ENCODE measurements at places on chromosomes 2 and 18. TPM values are rescaled to one million over a fixed set of nuclear protein-coding genes. Genes with fewer than 3 reads are reported as not detected.

Gene DHRS9
- 3.3 TPM for total RNA-seq

Gene C2orf78
- not detected for total RNA-seq

Gene MLPH
- total RNA-seq = not detected

DNA sequence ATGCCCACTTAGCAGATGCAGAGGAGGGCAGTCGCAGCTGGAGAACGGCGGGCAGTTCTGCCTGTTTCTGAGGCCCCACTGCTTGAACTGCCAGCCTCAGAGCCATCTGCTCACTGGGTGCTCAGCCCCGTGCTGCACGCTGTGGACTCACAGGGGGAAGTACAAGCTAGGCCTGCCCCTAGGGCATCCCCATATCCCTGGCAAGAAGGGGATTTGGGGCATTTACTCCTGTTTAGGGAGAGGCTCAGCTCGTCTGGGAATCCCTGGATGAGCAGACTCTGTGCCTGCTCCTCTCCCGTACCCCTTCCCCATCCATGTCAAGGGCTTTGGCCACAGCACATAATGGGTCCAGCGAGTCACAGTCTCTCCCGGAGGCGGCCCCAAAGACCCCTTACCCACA is 169.8 kb upstream of the PKDCC start:
- no peak overlapping the region for H3K27ac ChIP-seq
- no peaks in the 10 kb centered on the region for H3K4me1 ChIP-seq
- H3K27me3 ChIP-seq = peaks cover 24% of the 10 kb centered on the region
- DNase-seq = no peak

- H3K4me3 ChIP-seq = no peak overlapping the region
- no peaks in the 10 kb centered on the region for H3K27me3 ChIP-seq
- H3K4me1 ChIP-seq = peaks cover 11% of the 10 kb centered on the region
- no peak overlapping the region for H3K27ac ChIP-seq
- peaks cover 74% of the 10 kb centered on the region for H3K36me3 ChIP-seq
- no peak for DNase-seq
Measured at GRCh38 chr2:238446371-238446770, 19.6 kb downstream of the ASB1 start.

GRCh38 chr2:179622112-179622511 is 239.3 kb downstream of the ZNF385B start:
- no peaks in the 10 kb centered on the region for H3K36me3 ChIP-seq
- no peak overlapping the region for H3K4me3 ChIP-seq
- no peak overlapping the region for H3K27ac ChIP-seq

- no peak for DNase-seq
- H3K36me3 ChIP-seq = peaks cover 35% of the 10 kb centered on the region
Measured at GRCh38 chr2:43885132-43885632, 46.4 kb downstream of the ABCG8 start.

Data from activated T-helper 2 cell treated with anti-CD3 and anti-CD28 coated beads, Interferon-gamma antibody, Interleukin-2, Interleukin-4, amounts not matched to agents 10 μg/mL and 5 μg/mL and 100 μg/mL, durations not matched to agents 14 hours and 24 hours and 36 hours (primary cell).